A549 treated with CpdA at 1 μM for 4 hours (cell line): ENCODE measurements at places on chromosomes 13 and 19. TPM values are rescaled to one million over a fixed set of nuclear protein-coding genes. Genes with fewer than 3 reads are reported as not detected.

The S1PR4 gene
- total RNA-seq: 0.08 to 0.16 TPM (median 0.11 TPM) in 4 of 5 replicates, not detected in the other

The ZNF709 gene
- 0.04 TPM in 1 of 5 replicates, not detected in the others for total RNA-seq

The GRK1 gene
- 0.01 TPM in 1 of 5 replicates, not detected in the others for total RNA-seq

The SLITRK6 gene
- 0.33 to 0.97 TPM (median 0.38 TPM) in 5 replicates for total RNA-seq

The PSG2 gene
- total RNA-seq: not detected in 5 replicates

The CPB2 gene
- total RNA-seq: not detected in 5 replicates

The PIP5K1C gene
- total RNA-seq: 9.1 to 13.8 TPM (median 12.0 TPM) in 5 replicates

The SSC5D gene
- total RNA-seq: 0.38 to 1.5 TPM (median 0.61 TPM) in 5 replicates

The C2CD4C gene
- 0.24 to 0.59 TPM (median 0.53 TPM) in 5 replicates for total RNA-seq

The FAM83E gene
- 0.13 to 0.66 TPM (median 0.17 TPM) in 4 of 5 replicates, not detected in the other for total RNA-seq

The SBK3 gene
- 1.8 to 2.7 TPM (median 2.3 TPM) in 5 replicates for total RNA-seq

The FUT2 gene
- not detected in 5 replicates for total RNA-seq

The ZNF813 gene
- total RNA-seq: 0.17 to 0.48 TPM (median 0.32 TPM) in 5 replicates

The TLE5 gene
- 167 to 247 TPM (median 239 TPM) in 5 replicates for total RNA-seq

The CBY2 gene
- 0.03 TPM in 1 of 5 replicates, not detected in the others for total RNA-seq

The SIGLECL1 gene
- not detected in 5 replicates for total RNA-seq

The ZFP36 gene
- total RNA-seq: 43.4 to 72.0 TPM (median 54.4 TPM) in 5 replicates

The DLEU7 gene
- total RNA-seq: not detected in 5 replicates

The FUZ gene
- total RNA-seq: 13.7 to 16.0 TPM (median 15.2 TPM) in 5 replicates

The SERPINE3 gene
- total RNA-seq: 0.05 TPM in 1 of 5 replicates, not detected in the others

The LIG1 gene
- total RNA-seq: 56.1 to 67.2 TPM (median 66.0 TPM) in 5 replicates

The HCST gene
- 0.40 to 0.81 TPM (median 0.57 TPM) in 4 of 5 replicates, not detected in the other for total RNA-seq

The TYROBP gene
- not detected in 5 replicates for total RNA-seq

The KMT2B gene
- 51.4 to 66.0 TPM (median 58.9 TPM) in 5 replicates for total RNA-seq

The ATP7B gene
- 1.6 to 2.6 TPM (median 2.5 TPM) in 5 replicates for total RNA-seq

The ZNF296 gene
- total RNA-seq: 5.1 to 9.5 TPM (median 8.6 TPM) in 5 replicates

The ZMYM2 gene
- total RNA-seq: 17.5 to 21.6 TPM (median 18.4 TPM) in 5 replicates

The ADGRE3 gene
- total RNA-seq: not detected in 5 replicates

The PPP1R13L gene
- total RNA-seq: 22.3 to 33.2 TPM (median 26.9 TPM) in 5 replicates

The DCLK1 gene
- total RNA-seq: 0.92 to 1.3 TPM (median 1.0 TPM) in 5 replicates

The TMEM259 gene
- 72.1 to 118 TPM (median 104 TPM) in 5 replicates for total RNA-seq

The RNF225 gene
- 0.14 to 0.17 TPM (median 0.15 TPM) in 4 of 5 replicates, not detected in the other for total RNA-seq

The NTF4 gene
- 0.27 to 0.66 TPM (median 0.35 TPM) in 4 of 5 replicates, not detected in the other for total RNA-seq

The TTC9B gene
- 0.62 to 0.81 TPM (median 0.76 TPM) in 5 replicates for total RNA-seq

The NANOS3 gene
- total RNA-seq: 1.9 to 3.9 TPM (median 3.1 TPM) in 5 replicates

The FCAR gene
- not detected in 5 replicates for total RNA-seq

The ZNF587 gene
- 5.0 to 7.4 TPM (median 6.5 TPM) in 5 replicates for total RNA-seq

The OR4F17 gene
- total RNA-seq: not detected in 5 replicates

The LAMP1 gene
- 74.4 to 90.3 TPM (median 88.9 TPM) in 5 replicates for total RNA-seq

The ARHGAP35 gene
- 23.9 to 32.0 TPM (median 29.7 TPM) in 5 replicates for total RNA-seq

The CEACAM3 gene
- not detected in 5 replicates for total RNA-seq

The LRRC8E gene
- 5.1 to 6.8 TPM (median 5.9 TPM) in 5 replicates for total RNA-seq

The ONECUT3 gene
- 0.01 TPM in 2 of 5 replicates, not detected in the others for total RNA-seq

The ZNF429 gene
- total RNA-seq: not detected in 5 replicates

The CALR gene
- 606 to 640 TPM (median 607 TPM) in 5 replicates for total RNA-seq

The ZNF534 gene
- total RNA-seq: not detected in 5 replicates

The OR10H1 gene
- not detected in 5 replicates for total RNA-seq

The GSX1 gene
- total RNA-seq: not detected in 5 replicates

The ITGBL1 gene
- 1.5 to 1.7 TPM (median 1.6 TPM) in 5 replicates for total RNA-seq

The PTGIR gene
- 0.06 to 0.11 TPM in 2 of 5 replicates, not detected in the others for total RNA-seq

The CRX gene
- not detected in 5 replicates for total RNA-seq

The FBXO27 gene
- 5.0 to 8.3 TPM (median 7.5 TPM) in 5 replicates for total RNA-seq

The SEMA6B gene
- total RNA-seq: 4.4 to 6.5 TPM (median 6.0 TPM) in 5 replicates

The CNN1 gene
- total RNA-seq: 0.23 to 0.60 TPM (median 0.53 TPM) in 5 replicates

The ZNF728 gene
- total RNA-seq: not detected in 5 replicates

The CEACAM20 gene
- total RNA-seq: 0.08 TPM in 1 of 5 replicates, not detected in the others
